Activated CD4-positive, alpha-beta T cell treated with anti-CD3 and anti-CD28 coated beads, Interleukin-10, Interleukin-2, amounts not matched to agents 100 ng/mL and 50 ng/mL, durations not matched to agents 16 hours and 8 hours (primary cell): ENCODE measurements at places on chromosomes 2 and 18.
A peak's percentile ranks its signal among the peaks of the same experiment; 100 is the strongest.

GRCh38 chr2:227456772-227457171, 15.2 kb upstream of the AGFG1 start:
- no peak for DNase-seq

DNA sequence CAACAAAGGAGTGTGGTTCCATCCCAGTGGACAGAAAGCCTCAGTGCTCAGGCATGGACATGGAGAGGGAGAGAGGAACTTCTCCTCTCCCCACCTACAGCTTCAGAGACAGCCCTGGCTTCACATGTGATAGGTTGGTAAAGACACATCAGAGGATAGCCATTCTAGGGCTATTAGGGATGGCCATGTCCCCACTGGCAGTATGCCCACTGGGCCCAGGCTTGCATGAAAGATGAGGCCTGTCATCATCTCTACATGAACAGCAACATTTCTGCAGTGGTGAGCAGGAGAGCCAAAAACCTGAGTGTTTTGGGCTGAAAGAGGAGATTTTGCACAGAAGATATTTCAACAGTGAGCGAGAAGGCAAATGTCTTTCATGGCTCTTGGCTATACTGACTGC, 517.2 kb downstream of the NR4A2 start:
- DNase-seq: no peak

DNA sequence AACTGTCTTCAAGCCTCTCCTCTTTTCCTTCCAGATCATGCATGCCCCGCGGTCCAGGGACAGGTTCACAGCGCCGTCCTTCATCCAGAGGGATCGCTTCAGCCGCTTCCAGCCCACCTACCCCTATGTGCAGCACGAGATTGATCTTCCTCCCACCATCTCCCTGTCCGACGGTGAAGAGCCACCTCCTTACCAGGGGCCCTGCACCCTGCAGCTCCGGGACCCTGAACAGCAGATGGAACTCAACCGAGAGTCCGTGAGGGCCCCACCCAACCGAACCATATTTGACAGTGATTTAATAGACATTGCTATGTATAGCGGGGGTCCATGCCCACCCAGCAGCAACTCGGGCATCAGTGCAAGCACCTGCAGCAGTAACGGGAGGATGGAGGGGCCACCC, 81.3 kb downstream of the FAM210A start:
- no peak for DNase-seq

DNA sequence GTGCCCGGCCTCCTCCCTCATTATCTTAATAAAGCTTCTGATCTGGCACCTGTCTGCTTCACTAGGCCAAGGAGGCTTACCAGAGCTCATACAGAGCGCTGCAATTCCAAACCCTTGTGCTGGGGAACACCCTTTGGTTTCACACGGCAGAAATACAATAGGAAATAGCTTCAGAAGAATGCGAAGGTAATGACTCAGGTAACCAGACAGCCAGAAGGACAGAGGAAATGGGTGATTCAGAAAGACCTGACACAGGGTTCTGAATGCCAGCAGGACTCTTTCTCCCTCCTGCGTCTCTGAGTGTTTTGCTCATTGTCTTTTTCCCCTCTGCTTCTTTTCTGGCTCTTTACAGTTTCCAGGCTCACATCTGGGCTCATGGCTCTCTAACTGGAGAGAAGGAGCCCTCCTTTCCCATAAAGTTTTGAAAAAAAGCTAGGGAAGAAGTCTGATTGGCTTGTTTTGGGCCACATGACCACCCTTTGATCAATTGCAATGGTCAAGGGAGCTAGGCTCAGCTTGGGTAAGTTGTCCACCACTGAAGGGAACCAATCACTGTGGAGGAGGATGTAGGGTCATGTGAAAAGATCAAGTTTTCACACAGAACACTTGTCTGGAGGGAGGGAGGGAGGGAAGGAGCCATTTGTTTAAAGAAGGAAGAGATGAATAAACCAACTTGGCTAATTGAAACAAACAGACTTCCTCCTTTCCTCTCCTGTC, 90.5 kb upstream of the UPP2 start:
- peak; percentile 29 for DNase-seq

- no peak for DNase-seq
Observed at GRCh38 chr2:227881866-227882517, 10.6 kb downstream of the DAW1 start.

GRCh38 chr18:596288-596881, 403 bp upstream of the CLUL1 start:
- no peak for DNase-seq

GRCh38 chr2:149129433-149129832, 90.9 kb downstream of the LYPD6B start:
- DNase-seq: no peak

DNA sequence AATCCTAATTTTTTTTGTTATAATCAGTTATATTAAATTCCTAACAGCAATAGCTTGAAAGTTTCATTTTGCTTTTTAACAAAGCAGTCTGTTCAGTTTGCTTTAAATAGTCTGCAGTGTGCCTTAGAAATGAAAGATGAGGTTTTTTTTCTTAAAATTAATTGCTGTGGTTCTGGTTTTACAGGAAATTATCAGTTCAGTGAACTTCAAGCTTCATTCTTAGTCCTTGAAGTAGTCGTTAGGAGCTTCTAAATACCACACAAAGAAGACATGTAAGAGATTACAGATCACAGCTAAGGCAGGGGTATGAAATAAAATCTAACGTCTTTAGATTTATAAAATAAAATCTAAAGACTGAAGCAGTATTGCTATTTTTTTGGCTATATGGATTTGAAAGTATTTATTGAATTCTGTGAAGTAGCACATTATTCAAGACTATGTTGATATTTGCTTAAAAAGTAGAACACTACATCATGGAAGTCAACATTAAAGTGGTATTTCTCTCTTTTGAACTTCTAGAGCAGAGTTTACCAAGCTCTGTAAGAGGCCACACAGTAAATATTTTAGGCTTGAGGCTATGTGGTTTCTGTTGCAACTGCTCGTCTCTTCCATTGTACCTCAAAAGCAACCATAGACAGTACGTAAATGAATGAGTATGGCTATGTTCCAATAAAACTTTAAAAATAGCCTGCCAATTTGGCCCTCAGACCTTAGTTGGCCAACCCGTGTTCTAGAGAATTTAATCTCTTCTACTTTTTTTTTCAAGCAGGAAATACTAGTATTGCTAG, 81.5 kb upstream of the STON1 start:
- peak; percentile 65 for DNase-seq

DNA sequence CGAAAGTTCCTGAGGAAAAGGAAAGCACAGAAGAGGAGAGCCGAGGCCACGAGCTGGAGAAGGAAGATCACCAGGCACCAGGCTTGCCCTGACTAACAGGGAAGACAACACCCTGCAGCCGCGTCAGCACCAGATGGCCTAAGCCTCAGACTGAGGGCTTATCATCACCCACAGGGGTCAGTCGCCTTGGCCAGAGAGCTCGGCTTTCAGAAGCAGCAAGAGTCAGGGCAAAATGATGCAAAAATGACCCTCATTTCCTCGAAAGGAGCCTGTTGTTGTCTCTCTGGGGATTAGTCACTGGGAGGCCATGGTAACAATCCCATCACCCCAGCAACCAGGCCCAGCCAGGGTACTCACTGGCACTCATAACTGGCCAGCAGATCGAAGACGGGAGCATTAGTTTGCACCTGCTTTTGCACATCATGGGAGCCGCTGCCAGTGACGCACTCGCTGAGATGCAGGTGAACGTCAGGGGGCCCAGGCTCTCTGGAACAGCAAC, 42.7 kb upstream of the ZFP36L2 start:
- DNase-seq: no peak

DNA sequence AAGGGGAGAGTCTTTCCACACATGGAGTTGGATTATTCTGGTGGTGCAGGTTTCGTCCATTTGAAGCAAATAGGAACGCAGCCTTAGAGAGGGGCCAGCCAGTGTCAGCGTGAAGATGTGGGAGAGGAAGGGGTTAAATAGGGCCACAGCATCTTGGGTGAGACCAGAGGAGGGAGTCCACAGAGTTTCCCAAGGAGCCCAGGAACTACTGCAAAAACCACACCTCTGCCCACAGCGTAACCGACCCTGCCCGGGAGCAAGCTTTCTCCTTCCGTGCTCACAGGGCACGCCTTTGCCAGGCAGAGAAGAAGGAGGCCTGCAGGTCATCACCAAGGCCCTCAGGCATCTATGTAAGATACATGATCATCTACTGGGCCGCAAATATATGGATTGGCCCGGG, 314.5 kb downstream of the AGAP1 start:
- no peak for DNase-seq

GRCh38 chr2:223044092-223044836, 7.7 kb upstream of the KCNE4 start:
- no peak for DNase-seq

- no peak for DNase-seq
Observed at GRCh38 chr2:229543176-229543873, 171.0 kb downstream of the DNER start.

- DNase-seq: peak; percentile 9
Observed at GRCh38 chr18:48728204-48728833, 189.5 kb downstream of the CTIF start.

- DNase-seq: peak; percentile 31
Observed at GRCh38 chr18:79507076-79507545, 111.4 kb downstream of the NFATC1 start.

DNA sequence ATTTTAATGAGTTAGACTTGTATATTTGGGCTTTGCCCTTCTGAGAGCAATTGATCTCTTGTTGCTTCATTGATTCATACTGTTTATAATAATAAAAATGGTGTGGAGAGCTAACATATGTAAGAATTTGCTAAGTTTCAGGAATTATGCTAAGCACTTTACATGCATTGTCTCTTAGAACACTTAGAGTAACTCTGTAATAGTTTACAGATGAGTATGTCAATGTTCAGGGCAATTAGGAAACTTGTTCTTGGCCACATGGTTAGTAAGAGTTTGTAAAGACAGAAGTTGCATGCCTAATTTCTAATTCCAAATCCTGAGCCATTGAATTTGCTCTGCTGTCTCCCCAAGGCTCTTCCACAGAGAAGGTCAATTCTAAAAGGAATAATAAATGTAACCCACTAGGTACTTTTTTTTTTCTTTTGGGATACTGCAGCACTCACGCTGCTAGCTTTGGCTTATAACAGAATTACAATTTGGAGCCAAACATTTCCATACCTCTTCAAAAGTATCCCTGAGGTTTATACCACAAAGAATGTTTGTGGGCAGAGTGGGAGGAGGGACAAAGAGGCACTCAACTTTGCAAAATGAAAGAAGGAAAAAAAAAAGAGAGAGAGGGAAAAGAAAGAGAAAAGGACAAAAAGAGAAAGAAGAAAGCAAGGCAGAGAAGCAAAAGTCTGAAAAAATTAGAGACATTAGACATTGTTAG, 232.4 kb downstream of the CALCRL start:
- no peak for DNase-seq

DNA sequence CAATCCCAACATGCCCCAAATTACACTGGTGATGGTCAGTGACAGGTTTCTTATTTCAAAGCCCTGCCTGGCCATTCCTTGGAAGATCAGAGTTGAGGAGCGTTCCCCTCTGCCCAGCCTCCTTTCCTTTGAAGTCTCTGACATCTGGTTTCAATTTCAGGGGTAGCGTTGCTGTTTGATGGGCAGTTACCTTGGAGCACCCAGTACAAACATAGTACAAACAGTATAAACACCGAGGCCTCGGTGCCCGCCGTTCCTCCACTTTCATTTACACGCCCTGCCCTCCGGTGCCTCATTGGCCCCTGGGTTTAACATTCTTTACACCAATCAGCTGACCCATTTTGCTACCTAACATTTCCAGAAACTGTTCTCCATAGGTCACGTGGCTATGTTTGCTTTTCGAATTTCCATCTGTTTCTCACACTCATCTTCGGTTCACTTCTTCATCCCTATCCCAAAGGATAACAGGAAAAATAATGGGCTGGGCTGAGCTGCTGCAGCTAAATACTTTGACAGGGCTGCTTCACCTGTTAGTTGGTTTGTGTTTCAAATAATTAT, 65.6 kb downstream of the NRP2 start:
- DNase-seq: no peak

GRCh38 chr2:1718339-1719220, 25.7 kb downstream of the PXDN start:
- no peak for DNase-seq

DNA sequence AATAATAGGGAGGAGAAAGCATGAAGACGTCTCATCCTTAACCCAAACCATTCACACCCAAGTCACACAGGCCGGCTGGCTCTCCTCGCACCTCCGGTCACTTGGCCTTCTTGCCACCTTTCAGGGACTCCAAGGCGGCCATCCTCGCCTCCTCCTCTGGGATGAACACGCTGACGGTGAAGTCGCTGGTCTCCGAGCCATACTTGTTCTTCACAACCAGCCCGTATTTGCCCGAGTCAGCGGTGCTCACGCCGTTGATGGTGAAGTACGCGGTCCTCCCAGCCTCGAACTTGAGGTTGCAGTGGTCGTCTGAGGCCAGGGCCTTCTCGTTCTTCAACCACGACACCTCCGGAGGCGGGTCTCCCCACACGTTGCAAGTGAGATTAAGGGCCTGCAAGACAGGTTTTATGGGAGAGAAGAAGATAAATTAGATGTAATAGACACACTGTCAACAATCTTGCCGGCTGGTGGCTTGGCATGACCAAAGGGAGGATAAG, 54.3 kb upstream of the LPIN2 start:
- no peak for DNase-seq

GRCh38 chr2:228709788-228710371, 528.4 kb upstream of the SPHKAP start:
- DNase-seq: no peak

GRCh38 chr2:204491528-204491927, 53.7 kb upstream of the PARD3B start:
- no peak for DNase-seq

GRCh38 chr18:57095884-57096283, 51.0 kb upstream of the BOD1L2 start:
- no peak for DNase-seq

DNA sequence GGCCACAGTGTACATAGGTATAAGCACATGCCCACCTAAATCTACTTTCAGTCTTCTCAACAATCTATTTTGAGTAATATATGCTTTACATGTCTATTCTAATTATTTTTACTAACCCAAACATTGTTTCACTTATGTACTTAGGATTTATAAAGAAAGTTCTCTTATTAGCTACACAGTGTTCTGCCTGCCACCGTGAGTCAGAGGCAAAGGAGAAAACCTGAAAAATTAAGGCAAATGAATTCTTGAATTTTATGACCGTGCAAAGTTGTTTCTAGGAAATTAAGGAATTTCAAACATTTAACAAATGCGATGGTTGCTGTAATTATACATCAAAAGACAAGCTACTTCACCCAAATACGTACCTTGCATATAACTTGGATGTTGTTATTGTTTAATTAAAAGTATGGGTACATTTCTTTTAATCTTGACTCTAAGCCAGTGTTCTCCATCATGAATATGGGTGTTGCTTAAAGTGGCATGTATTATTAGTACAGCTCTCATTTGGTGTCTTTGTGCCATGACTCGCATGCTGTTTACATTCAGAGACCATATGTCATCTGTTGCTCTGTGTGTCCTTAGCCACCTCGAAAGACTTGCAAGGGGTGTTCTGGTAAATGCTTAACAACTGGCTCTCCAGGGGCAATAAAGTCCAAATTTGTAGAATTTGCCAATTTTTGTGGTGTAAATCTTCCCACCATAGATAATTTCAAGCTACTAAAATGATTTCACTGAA, 154.3 kb upstream of the FN1 start:
- DNase-seq: no peak

GRCh38 chr2:171247741-171248662, 87.3 kb upstream of the TLK1 start:
- DNase-seq: peak; percentile 52

DNA sequence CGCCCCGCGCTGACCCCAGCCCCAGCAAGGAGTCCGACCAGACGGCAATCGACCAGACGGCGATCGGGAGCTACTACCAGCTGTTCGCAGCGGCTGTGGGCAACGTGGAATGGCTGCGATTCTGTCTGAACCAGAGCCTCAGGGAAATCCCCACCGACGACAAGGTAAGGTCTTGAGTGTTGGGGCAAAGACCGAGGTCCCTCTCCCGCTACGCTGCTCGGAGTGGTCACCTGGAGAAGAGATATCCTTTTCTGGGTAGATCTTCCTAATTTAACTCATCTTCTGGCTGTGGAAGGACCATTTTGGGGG, 704 bp downstream of the ANKRD53 start:
- no peak for DNase-seq
